Hematopoietic multipotent progenitor cell treated with erythropoietin and hydrocortisone succinate and interleukin-3 and kit ligand, for 15 days (in vitro differentiated cells): ENCODE measurements at places on chromosomes 6 and 20.
A peak's percentile ranks its signal among the peaks of the same experiment; 100 is the strongest.

GRCh38 chr20:22931653-22932608 is 103.2 kb upstream of the SSTR4 start:
- DNase-seq, result no peak

GRCh38 chr6:21592953-21593352 is 598 bp upstream of the SOX4 start:
- no peak for DNase-seq

DNA sequence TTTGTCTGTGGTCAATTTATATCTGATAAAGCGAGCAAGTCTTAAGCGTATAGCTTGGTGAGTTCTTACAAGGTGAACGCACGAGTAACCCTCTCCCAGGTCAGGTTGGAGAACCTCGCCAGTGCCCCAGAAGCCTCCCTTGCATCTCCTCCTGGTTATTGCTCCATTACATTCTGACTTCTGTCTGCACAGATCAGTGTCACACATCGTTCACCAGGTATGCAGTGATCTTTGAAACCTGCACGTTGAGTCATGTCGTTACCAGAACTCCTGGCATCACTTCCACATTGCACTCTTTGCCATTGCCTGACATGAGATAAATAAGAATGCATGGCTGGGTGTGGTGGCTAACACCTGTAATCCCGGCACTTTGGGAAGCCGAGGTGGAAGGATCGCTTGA is 44.2 kb downstream of the AKAP12 start:
- no peak for DNase-seq

- DNase-seq, result no peak
Observed at GRCh38 chr6:169866140-169866534, 114.7 kb downstream of the ERMARD start.

- no peak for DNase-seq
Observed at GRCh38 chr20:54658525-54658924, 183.1 kb downstream of the DOK5 start.

- no peak for DNase-seq
Observed at GRCh38 chr20:38610521-38610920, 8.9 kb downstream of the ARHGAP40 start.

- no peak for DNase-seq
Observed at GRCh38 chr20:7930343-7930742, 9.9 kb downstream of the HAO1 start.

GRCh38 chr6:47752801-47753200 is 29.0 kb upstream of the OPN5 start:
- DNase-seq, result no peak

- no peak for DNase-seq
Observed at GRCh38 chr6:89693207-89693606, 54.7 kb upstream of the LYRM2 start.

GRCh38 chr6:144334150-144334708 is 49.1 kb downstream of the UTRN start:
- DNase-seq, result no peak

DNA sequence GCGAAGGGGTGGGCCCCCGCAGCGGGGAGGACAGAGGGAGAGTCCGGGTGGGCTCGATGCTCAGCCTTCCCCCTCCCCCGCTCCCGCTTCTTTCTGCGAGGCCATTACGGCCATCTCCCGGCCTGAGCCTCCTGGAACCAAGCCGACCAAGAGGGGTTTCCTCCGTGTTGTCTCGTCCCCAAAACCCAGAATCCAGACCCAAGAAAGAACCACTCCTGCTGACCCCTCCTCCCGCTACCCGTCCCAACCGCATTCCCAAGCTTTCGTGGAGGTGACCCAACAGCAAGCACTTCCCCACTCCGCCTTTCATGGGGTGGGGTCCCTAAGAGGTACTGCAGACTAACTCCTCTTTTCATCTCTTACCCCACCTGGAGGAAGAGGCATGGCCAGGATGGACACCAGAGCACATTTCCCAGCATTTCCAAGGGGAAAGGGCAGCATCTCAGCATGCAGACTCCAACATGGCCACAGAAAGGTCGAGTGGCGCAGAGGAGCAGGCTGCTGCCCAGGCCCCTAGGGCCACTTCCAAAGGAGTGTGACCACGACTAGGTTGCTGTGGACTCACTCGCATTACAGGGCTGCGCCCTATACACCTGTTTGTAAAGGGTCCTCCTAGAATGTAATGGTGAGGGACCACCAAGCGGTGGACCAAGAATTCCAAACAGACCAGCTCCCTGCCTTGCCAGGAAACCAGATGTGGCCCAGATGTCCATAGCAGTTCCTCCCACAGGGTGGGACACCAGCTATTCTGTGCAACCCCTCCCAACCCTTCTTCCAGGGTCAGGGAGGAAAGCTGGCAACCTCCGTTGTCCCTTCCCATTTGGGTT is 53.4 kb downstream of the MRPL14 start:
- peak; percentile 41 for DNase-seq

DNA sequence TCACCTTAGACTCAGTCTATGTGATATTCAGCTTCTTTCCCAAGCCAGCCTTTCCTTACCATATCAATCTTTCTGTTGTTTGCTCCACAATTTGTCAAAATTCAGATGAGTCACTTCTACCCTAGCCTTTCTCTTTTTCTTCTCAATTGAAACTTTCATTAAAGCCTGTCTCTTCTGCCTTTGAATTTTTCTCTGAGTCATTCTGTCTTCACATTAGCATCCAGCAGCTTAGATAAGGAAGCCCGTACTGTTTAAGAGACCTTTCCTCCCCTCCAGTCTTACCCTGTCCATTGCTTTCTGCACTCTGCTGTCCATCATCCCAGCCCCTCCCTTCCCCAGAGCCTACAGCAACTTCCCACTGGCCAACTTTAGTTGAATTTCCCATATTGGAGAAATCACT is 34.9 kb upstream of the RALGAPA2 start:
- no peak for DNase-seq

GRCh38 chr20:62984666-62985443 is 21.9 kb downstream of the BHLHE23 start:
- DNase-seq, result no peak

DNA sequence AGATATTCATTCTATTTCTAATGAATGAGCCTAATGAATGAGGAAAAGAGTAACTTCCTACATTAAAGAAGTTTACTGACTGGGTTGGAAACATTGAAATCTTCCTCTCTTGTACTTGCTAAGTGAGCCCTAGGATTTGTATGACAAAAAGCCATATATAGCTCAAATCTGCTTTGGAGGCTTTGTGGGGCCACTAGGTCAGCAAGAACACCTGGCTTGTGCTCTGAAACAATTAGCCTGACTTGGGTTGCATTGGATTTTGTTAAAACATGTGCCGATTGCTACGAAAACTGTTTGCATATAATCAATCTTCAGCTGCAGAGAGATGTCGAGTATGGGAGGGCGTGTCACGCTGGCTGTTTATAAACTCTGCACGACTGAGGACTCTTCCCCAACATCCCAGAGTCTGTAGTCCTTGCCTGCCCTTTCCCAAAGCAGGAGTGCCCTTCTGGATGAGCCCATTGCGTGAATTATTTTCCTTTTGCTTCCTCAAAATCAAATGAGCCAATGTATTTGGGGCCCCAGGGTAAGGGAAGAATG is 684.8 kb downstream of the DHX35 start:
- no peak for DNase-seq

DNA sequence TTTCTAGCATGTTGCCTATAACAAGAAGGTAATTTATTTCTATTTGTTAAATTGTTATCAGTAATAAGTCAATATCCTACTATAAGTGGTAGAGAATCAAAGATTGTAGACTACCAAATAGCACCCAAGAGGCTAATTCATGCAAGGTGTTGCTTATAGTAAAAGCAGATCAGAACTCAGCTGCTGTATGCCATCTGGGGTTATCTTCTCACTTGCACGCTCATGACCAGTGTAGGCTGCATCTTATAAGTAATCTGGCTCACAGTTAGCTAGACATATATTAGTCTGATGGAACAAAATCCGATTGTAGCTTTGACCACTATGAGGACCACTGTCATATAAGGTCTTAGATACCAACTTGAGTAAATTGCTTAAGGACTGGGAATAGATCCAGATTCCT is 17.0 kb downstream of the TOP1 start:
- peak; percentile 67 for DNase-seq

DNA sequence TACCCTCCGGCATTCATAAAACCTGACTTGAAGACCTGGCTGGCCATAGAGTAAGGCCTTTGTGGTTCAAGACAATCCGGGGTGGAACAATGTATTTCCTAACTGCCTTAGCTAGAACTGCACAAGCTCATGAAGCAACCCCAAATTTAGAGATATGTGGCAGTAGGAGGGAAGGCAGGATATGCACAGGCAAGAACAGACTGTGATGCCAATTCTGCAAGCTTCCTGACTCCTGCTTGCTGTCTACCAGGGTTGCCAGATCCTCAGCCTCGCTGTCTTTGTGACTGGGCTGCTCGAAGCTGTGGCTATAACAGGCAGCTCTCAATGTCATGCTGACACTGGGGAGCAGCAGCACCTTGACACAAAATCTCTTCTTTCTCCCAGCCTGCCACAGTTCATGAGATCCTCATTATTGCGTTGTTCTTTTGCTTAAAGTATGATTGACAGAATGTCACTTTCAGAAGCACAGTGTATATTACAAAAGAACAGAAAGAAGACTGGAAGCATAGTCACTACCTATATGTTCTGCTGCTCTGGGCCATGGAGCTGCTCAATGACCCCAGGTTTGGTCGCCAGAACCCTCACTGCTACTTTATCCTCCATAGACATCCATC is 18.3 kb upstream of the SHLD1 start:
- no peak for DNase-seq
